ENCODE measurements at places on chromosomes 2 and 18. TPM values are rescaled to one million over a fixed set of nuclear protein-coding genes. Genes with fewer than 3 reads are reported as not detected.

DPP4 gene
- total RNA-seq, result 101 TPM

AMMECR1L gene
- 14.7 TPM for total RNA-seq

DNA sequence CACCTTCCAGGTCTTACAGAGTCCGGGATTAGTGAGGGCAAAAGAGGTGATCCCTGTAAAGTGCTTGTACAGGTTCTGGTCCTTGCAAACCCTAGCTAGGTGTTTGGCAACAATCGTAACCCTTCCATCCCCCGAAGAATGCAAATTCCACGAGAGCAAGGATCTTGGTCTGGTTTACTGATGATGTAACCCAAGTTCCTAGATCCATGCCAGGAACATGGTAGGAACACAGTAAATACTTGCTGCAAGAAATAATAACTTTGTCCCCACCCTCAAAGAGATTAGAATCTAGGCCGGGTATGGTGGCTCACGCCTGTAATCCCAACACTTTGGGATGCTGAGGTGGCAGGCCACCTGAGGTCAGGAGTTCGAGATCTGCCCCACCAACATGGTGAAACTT is 6.8 kb upstream of the NEU2 start:
- H3K27ac ChIP-seq, result no peak overlapping the region
- DNase-seq, result no peak
- no peak overlapping the region for H3K4me3 ChIP-seq
- no peaks in the 10 kb centered on the region for H3K36me3 ChIP-seq

DNA sequence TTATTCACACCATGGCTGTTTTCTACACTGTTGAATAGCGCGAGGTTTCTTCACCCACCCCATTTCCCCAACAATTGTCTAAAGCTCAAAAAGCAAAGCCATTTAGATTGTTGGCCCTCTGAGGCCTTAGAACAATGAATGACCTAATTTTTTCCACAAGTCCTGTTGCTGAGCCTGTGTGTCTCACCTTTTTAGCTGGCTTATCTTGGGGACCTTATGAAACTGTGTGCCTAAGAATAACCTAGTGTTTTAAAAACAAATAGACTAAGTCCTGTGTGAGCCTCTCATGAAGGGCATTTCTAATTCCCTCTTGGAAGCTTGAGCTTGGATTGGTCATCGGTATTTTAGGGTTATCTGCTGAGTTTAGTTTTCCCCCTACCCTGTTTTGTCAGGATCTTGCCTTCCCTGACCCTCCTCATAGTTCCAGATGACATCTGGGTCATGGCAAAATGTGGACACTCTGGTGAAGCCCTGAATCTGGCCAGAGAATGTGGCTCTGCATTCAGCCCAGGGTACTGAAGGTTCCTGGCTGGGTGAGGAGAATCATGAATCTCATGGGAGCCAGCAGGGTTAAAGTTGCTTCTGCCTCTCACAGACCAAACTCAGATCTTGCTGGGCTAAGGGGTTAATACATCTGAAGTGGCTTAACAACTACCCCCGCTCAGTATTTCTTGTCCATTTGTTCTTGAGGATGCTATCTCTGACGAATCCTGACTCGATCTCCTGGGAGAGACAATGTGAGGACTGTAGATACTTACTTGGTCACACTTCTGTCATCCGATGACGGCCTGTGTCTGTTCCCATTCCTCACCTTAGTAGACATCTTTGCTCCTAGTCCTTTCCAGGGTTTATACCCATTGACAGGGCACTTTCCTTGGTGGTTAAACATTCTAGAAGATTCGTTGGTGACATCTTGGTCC is 104.2 kb upstream of the MAP4K3 start:
- H3K27ac ChIP-seq, result no peak overlapping the region
- H3K4me3 ChIP-seq, result no peak overlapping the region
- H3K27me3 ChIP-seq, result peaks cover 3% of the 10 kb centered on the region
- DNase-seq, result no peak
- H3K36me3 ChIP-seq, result no peaks in the 10 kb centered on the region

- DNase-seq, result no peak
- H3K4me1 ChIP-seq, result peaks cover 11% of the 10 kb centered on the region
- H3K36me3 ChIP-seq, result peaks cover 1% of the 10 kb centered on the region
- H3K4me3 ChIP-seq, result no peak overlapping the region
- no peak overlapping the region for H3K27ac ChIP-seq
- H3K27me3 ChIP-seq, result peaks cover 4% of the 10 kb centered on the region
These were observed 460.2 kb downstream of the LRATD1 start for GRCh38 chr2:15092691-15093090.

DNA sequence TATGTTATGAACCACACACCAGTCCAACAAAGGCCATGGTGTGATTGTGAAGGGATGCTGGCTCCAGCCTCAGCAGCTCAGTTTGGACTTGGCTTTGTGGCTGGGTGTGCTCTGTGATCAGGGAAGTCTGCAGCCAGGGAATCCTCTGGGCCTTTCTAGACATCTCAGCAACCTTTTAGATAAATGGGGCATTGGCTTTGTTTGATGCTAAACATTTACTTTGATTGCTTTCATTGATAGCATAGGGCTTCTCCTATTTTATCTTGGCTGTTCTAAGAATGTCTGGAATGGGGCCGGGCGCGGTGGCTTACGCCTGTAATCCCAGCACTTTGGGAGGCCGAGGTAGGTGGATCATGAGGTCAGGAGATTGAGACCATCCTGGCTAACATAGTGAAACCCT is 104.5 kb downstream of the VAPA start:
- H3K27me3 ChIP-seq, result peaks cover 4% of the 10 kb centered on the region
- no peak for DNase-seq
- peaks cover 7% of the 10 kb centered on the region for H3K4me1 ChIP-seq
- no peak overlapping the region for H3K4me3 ChIP-seq

- H3K4me1 ChIP-seq, result no peaks in the 10 kb centered on the region
- H3K27me3 ChIP-seq, result no peaks in the 10 kb centered on the region
- H3K36me3 ChIP-seq, result no peaks in the 10 kb centered on the region
- no peak overlapping the region for H3K27ac ChIP-seq
These were observed 1257.5 kb upstream of the ACVR2A start for GRCh38 chr2:146587291-146587713.

DNA sequence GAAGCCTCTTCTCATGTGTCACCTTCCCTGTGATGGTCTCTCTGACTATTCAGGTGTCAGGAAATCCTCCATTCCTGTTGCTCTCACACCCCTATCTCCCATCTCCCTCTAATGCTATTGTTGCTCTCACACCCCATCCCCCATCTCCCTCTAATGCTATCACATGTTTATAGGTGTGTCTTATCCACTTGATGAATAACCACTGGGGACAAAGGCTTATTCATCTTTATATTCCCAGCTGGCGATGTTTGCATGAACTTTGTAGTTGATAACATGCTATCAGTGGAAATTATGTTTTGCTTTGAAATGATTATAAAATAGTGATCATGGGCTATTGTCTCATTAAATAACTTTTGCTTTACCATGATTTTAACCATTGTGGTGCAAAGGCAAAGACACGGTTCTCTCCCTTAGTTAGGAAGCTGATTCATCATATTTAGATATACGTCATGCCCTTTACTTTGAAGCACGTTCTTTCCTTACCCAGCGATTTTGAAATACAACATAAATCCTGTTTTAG is 220.5 kb downstream of the PMAIP1 start:
- DNase-seq, result no peak
- no peaks in the 10 kb centered on the region for H3K36me3 ChIP-seq
- H3K4me1 ChIP-seq, result no peaks in the 10 kb centered on the region
- no peaks in the 10 kb centered on the region for H3K27me3 ChIP-seq

DNA sequence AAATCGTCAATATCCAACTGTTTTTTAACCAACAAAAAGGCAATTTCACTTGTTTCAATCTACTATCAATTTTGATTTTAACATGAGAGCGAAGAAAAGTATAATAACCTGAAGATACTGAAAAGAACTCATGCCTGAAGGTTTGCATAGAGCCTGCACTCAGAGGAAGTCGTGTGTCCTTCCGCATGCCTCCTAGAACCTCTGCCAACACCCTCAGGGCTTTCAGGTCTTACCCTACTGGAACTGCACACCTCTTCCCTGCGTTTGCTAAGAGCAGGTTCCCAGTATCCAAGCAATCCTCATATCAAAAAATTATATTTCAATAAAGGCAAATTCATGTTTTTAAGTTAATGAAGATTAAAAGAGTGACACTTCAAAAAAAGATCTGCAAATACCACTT is 74.7 kb downstream of the PIAS2 start:
- no peaks in the 10 kb centered on the region for H3K27me3 ChIP-seq
- no peak for DNase-seq
- H3K4me1 ChIP-seq, result no peaks in the 10 kb centered on the region
- H3K27ac ChIP-seq, result no peak overlapping the region
- H3K4me3 ChIP-seq, result no peak overlapping the region
- peaks cover 20% of the 10 kb centered on the region for H3K36me3 ChIP-seq

DNA sequence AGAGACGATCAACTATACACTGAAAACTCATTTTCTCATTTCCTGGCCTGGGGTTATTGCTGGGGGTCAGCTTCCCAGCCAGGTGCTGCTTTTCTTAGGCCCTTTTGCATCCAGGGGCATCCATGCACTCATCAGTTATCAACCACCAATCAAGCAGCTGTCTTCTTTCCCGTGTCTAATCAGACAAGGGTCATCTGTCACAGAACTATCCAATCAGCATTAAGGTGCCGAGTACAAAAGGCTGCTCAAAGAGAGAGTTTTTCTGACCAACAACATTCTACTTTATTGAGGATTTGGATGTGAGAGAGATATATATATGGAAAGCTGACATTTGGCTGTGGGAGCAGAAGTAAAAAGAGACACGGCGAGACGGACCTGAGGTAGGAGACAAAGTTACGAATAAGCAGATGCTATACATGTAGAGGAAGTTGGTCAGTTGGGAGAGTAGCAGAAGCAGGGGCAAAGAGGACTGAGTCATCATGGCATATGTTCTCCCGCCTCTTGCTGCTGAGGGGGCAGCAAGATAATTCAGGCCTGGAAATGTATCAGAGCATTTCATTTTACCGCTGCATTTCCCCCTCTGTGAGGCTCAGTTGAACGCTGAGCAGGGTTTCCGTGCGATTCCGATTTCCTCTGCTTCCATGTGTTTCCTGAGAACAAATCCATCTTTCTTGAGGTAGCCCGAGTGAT is 129.3 kb downstream of the NUP35 start:
- H3K27ac ChIP-seq, result no peak overlapping the region
- no peak for DNase-seq
- H3K4me1 ChIP-seq, result no peaks in the 10 kb centered on the region
- no peaks in the 10 kb centered on the region for H3K27me3 ChIP-seq
- no peak overlapping the region for H3K4me3 ChIP-seq

DNA sequence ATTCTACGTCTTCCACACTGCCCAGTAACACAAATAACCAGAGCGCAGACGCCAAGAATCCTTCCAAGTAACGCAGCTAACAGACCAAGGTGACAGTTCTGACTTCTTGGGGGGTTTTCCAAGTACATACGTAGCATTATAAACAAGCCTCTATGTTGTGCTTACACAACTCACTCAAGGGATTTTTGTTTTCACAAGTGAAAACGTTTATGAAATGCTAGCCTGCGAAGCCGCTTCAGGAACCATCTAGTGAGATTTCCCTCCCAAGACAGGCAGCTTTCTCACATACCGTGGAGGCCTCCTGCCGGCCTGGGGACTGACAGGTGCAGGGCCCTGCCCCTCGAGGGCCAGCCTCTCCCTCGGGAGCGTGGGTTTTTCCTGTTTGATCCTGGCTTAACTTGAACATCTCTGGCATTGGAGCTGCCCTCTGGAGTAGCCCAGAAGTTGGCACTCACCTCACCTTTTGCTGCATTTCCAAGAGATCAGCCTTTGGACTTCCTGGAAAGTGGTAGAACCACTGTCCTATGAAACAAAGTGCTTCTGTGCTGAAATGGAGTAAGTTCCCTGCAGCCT is 151.1 kb downstream of the MBP start:
- no peak for DNase-seq
- peaks cover 4% of the 10 kb centered on the region for H3K4me1 ChIP-seq
- no peak overlapping the region for H3K27ac ChIP-seq
- H3K36me3 ChIP-seq, result no peaks in the 10 kb centered on the region
- H3K4me3 ChIP-seq, result no peak overlapping the region

DNA sequence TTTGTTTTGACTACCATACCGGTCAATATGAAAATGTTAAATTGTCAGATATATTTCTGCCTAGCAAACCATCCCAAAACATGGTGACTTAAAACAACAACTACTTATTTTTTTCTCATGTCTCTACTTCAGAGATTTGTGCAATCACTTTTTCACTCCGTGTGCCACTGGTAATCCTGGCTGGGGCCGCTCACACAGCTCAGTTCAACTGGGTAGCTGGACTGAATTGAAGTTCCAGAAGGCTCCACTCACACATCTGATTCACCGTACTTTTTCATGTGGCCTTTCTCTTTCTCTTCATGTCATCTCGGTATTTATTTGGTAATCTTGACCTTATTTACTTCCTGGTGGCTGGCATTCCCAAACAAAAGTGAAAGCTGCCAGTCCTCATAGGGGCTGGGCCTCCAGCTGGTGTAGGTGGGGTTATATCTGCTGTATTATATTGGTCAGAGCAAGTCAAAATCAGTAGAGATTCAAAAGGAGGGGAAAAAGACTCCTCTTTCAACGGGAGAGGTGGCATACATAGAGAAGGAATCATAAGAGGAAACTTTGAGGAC is 513.9 kb upstream of the NXPH2 start:
- H3K27me3 ChIP-seq, result no peaks in the 10 kb centered on the region
- H3K4me3 ChIP-seq, result no peak overlapping the region
- DNase-seq, result no peak
- H3K4me1 ChIP-seq, result no peaks in the 10 kb centered on the region
- H3K27ac ChIP-seq, result no peak overlapping the region
- no peaks in the 10 kb centered on the region for H3K36me3 ChIP-seq

DNA sequence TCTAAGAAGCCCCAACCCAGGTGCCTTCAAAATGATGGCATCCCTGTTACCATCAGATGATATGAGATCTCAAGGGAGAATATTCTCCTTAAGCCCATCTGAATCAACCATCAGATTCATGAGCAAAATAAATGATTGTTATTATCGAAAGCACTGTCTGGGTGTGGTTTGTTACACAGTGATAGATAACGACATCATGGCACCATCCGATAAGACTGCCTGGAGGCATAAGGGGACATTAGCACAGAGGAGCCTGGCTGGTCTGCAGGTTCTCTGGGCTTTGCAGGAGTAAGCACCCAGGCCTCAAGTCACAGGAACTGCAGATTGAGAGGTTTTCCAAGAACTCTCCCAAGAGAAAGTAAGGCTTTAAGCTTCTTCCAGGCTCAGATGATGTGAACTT is 15.6 kb downstream of the BMP10 start:
- H3K36me3 ChIP-seq, result no peaks in the 10 kb centered on the region
- H3K4me3 ChIP-seq, result no peak overlapping the region
- peaks cover 2% of the 10 kb centered on the region for H3K4me1 ChIP-seq
- DNase-seq, result no peak
- H3K27ac ChIP-seq, result no peak overlapping the region
- H3K27me3 ChIP-seq, result peaks cover 11% of the 10 kb centered on the region

DNA sequence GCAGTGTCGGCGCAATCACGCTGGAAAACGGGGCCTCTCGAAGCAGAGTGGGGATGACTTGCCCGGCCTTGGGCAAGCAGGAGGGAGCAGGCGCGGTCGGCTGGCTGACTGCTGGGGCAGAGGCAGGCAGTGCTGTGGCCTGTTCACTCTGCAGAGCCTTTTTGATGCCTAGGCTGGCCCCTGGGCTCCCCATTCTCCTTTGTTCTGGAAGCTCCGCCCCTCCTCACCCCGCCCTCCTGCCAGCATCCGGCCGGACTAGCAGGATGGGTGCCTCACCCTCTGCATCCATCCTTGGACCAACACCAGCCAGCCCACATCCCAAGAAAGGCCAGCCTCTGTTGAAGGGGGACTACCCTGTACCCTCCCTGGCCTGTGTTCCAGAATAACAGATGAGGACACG is at the start of gene ASPRV1:
TSS of gene ASPRV1 (minus strand) at position 136 of the 400 bp plus-strand sequence. CDS start 195 bp downstream, outside the sequence.
- H3K27ac ChIP-seq, result no peak within 1 kb of the TSS
- H3K4me1 ChIP-seq, result peaks cover 7% of the 10 kb centered on the region
- no peak for DNase-seq
- no peaks in the 10 kb centered on the region for H3K36me3 ChIP-seq
- peaks cover 17% of the 10 kb centered on the region for H3K27me3 ChIP-seq
